ENCODE measurements at places on chromosomes 7 and 10.

- DNase-seq, result peak; percentile 25
These were observed 46.9 kb downstream of the AHCYL2 start for GRCh38 chr7:129271500-129272355.

- DNase-seq, result no peak
These were observed 83.1 kb downstream of the THSD7A start for GRCh38 chr7:11748884-11749283.

GRCh38 chr10:128556182-128557110, 430.2 kb upstream of the MKI67 start:
- no peak for DNase-seq

DNA sequence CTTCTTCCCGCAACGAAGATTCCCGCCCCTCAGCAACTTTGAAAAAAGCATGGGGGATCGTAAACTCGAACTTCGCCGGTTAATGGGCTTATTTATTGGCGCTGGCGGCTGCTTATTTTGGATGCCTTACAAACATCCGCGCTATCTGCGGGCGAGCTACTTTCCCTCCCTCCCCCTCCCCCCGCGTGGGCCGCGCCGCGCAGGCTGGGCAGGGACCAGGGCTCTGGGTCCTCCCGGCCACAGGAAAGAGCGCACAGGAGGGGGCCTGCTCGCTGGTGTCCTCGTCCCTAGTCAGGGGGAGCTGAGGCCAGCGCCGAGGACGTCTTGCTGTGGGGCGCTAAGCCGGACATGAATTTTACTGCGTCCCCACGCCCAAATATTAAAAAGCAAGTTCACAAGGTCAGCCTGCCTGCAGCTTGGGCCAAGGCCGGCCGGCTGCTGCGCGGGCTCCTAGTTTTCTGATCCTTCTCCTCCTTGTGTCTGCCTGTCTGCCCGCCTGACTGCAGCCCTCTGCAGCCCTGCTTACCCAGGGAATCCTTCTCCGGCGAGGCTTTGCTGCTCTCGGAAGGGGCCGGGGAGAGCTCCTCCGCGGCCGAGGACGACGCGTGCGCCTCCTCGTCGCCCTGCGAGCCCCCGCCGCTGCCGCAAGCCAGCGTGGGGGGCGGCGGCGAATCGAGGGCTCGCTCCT, 1.2 kb downstream of the HOXA10 start:
- DNase-seq, result no peak

- DNase-seq, result peak; percentile 65
These were observed 44.8 kb downstream of the ZNF800 start for GRCh38 chr7:127347567-127348246.

DNA sequence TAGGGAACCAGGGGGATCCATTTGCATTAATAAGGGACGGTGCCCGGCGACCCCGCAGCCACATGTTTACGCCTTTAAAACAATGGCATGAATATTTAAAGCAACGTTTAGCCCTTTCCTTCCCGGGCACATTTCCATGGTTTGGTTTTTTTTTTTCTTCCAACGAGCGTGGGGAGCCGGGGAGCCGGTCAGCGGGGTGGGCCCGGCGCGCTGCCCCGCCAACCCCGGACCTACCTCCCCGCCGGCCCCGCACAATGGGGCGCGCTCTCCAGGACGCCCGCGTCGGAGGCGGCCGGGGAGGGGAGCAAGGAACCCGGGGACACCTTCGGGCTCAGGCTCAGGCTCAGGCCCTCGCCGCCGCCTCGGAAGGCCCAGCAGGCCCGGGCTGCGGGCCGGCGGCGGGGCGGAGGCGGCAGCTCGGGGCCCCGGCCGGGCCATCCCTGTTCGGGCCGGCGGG, 1.0 kb downstream of the SEPHS1 start:
- DNase-seq, result peak; percentile 19

DNA sequence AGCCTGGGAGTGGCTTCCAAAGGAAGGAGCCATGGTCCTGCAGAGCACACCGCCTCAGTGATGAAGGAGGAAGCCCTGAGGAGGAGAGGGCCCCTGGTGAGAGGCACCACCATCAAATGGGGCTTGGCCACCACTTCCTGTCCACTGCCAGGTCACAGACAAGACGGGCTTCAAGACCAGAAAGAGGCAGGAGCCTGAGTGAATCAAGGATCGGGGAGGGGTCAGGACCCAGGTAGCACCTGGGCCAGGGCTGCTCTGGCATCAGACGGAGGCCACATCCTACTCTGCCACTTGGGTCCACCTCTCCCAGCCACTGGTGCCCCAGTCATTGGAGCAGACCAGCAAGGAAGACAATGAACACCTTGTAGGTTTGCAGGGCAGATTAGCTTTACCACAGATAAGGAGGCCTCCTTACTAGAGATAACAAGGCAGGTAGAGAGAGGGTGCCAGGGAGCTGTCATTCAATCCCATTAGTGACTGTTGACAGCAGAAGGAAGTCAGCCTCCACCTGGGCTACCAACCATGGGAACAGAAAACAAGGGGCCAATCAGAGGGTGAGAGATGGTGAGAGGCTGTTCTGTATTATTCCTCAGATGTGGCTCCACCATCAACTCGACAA, 143.4 kb downstream of the TNS3 start:
- DNase-seq, result no peak

DNA sequence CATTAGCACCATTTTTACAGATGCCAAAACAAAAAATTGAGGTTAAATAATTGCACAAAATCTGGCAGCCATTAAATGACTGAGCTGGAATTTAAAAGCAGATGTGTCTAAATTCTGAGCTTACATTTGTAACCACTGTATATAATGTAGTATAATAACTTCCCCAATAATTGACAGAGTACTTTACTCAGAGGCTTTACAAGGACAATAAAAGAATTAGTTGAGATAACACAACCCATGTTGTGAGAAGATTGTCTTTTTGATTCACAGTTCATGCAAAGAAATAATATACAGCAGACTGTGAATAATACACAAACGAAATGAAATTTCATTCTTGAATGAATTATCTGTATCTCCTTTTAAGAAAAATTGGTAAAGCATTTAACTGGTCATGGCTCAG, 417.1 kb downstream of the AUTS2 start:
- DNase-seq, result no peak

GRCh38 chr7:107982918-107983389, 20.0 kb downstream of the LAMB1 start:
- no peak for DNase-seq

GRCh38 chr7:103011650-103012049, 62.9 kb downstream of the FBXL13 start:
- no peak for DNase-seq

DNA sequence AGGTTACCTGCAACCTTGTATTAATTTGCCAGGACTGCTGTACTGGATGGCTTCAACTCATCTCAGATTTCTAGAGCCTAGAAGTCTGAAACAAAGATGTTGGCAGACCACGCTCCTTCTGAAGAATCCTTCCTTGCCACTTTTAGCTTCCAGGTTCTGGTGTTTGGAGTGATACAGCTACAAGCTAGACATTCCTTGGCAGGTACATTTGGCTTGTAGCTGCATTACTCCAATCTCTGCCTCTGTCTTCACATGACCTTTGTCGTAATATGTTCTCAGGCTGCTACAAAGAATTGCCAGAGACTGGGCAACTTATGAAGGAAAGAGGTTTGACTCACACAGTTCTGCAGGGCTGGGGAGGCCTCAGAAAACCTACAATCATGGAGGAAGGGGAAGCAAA, 146.3 kb downstream of the GALNT17 start:
- DNase-seq, result no peak

- DNase-seq, result no peak
These were observed 651.1 kb downstream of the SORCS1 start for GRCh38 chr10:106513352-106513771.

GRCh38 chr10:35092851-35093250, 2.7 kb upstream of the CUL2 start:
- DNase-seq, result no peak

DNA sequence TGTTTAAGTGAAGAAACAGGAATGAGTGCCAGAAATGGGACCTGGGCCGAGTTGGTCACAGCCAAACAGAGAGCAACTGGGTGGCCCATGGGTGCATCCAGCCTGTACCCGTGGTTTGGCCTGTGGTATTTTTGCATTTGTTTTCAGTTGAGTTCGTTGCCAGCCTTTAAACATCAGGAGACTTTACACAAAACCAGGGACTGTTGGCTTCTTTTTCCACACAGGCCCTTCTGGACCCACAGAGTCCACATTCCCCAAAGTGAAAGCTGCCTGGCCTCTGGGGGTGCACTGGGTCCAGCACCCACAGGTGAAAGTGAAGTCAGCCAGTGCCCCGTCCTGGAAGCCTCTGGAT, 54.1 kb upstream of the TNS3 start:
- DNase-seq, result no peak

GRCh38 chr10:47325303-47326291, 3.3 kb downstream of the GDF2 start:
- DNase-seq, result no peak

GRCh38 chr7:151923097-151923876, 33.0 kb upstream of the GALNTL5 start:
- no peak for DNase-seq

DNA sequence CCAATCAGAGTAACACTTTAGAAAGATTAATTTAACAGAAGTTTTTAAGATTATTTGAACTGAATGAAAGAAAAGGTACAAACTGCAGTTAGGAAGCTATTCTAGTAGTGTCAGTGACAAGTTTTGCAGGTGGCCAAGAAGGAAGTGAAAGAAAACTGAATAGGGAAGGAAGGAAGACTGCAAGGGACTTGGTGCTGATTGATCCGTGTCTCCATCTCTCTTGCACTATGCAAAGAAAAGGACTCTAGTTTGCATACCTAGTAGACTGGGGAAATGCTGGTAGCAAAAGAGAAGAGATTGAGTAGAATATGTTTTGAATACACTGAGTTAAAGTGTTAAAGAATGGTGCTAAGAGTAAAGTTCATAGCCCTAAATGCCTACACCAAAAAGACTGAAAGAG, 33.0 kb downstream of the OR6V1 start:
- no peak for DNase-seq

DNA sequence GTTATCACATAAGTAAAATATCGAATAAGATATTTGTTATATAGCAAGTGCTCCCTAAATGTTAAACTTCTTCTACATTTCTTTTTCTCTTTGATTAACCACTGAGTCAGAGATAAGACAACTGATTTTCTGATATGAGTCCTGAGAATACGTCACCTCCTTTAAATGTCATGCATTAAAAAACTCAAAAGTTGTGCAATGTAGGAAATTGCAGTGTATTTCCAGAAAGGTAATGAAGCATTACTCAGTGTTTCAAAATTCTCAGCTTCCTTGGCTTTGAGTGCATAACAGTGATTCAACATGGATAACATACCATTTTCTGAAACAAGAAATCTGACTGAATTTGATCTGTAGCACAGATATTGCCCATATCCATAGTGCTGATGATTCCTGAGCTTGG, 155.8 kb downstream of the BMPER start:
- DNase-seq, result no peak

DNA sequence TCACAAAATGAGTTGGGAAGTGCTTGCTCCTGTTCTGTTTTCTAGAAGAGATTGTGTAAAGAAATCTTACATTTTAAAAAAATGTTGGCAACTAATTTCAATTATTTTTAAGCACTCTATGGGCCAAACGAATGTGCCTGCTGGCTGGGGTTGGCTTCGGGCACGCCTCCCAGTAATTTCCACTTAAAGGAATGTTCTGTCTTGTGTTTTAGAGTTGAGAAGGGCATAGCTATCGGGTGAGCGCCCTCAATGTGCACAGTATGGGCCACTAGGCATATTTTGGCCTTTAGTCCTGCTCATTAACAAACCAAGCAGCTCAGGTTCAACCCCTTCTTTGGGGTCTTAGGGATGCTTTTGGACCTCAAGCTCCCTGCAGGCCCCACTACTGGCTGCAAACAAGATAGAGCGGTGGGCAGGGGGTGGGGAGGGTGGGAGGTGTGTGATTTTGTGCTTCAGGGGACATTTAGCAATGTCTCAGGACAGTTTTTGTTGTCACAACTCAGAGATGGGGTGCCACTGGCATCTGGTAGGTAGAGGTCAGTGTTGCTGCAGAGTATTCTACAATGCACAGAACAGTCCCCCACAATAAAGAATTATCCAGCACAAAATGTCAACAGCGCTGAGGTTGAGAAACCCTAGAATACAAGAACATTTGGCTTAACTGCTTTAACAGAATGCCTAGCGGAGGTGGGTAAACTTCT, 40.7 kb downstream of the TACC2 start:
- DNase-seq, result no peak

DNA sequence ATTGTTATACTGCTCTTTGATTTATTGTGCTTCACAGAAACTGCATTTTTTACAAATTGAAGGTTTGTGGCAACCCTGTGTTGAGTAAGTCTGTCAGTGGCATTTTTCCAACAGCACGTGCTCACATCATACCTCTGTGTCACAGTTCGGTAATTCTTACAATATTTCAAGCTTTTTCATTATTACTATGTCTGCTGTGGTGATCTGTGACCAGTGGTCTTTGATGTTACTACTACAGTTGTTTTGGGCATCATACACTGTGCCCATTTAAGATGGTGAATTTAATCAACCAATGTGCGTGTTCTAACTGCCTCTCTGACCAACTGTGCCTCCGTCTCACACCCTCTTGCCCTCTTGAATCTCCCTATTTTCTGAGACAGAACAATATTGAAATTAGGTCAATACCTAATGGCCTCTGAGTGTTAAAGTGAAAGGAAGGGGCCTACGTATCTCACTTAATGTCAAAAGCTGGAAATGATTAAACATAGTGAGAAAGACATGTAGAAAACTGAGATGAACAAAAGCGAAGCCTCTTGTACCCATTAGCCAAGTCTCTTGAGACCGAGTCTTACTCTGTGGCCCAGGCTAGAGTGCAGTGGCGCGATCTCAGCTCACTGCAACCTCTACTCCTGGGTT, 20.2 kb upstream of the ASL start:
- no peak for DNase-seq

DNA sequence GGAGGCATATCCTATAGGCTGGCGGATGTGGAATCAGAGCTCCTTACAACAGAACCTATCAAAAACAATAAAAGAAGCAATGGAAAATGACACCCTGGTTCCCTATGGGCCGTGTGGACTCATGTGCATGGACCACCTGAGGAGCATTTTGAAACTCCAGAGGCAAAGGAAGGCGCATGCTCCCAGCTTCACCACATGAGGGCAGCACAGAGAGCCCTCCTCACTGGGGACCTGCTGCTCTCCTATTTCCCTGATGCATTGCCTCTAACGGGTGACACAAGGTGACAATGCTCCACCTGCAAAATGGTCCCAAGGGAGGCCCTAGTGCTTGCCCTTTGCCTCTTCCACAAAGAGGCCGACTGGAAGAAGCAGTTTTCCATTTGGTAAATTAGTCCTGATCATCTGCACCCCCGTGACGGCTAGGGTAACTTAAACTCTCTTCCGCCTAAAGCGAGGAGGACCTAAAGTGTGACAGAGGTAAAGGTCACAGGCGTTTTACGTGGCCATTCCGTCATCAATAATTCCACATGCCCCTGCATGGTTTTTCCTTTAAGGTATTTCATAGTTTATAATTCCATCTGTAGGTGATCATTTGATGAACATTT, 67.7 kb downstream of the GPAM start:
- no peak for DNase-seq

Data from activated T-helper 9 cell treated with anti-CD3 and anti-CD28 coated beads, Interleukin-2, amount 50 U/mL, for 16 hours (primary cell).